NCI-H2081 (cell line): ENCODE measurements at places on chromosomes 2 and 18.

DNA sequence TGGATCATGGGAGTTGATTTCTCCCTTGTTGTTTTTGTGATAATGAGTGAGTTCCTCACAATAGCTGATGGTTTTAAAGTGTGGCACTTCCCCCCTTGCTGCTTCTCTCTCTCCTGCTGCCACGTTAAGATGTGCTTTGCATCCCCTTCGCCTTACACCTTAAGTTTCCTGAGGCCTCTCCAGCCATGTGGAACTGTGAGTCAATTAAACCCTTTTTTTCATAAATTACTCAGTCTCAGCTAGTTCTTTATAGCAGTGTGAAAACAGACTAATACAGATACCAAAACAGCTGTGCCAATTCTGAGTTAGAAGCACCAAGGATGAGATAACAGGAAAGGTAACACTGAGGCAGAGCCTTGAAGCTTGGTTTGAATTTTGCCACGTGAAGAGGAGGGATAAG lies 44.7 kb downstream of the ITSN2 start:
- no peak for DNase-seq

- no peak for DNase-seq
Measured at GRCh38 chr2:116706396-116706795, 1108.1 kb upstream of the DDX18 start.

- peak; percentile 43 for DNase-seq
Measured at GRCh38 chr18:46917803-46918600, 600 bp downstream of the KATNAL2 start.

DNA sequence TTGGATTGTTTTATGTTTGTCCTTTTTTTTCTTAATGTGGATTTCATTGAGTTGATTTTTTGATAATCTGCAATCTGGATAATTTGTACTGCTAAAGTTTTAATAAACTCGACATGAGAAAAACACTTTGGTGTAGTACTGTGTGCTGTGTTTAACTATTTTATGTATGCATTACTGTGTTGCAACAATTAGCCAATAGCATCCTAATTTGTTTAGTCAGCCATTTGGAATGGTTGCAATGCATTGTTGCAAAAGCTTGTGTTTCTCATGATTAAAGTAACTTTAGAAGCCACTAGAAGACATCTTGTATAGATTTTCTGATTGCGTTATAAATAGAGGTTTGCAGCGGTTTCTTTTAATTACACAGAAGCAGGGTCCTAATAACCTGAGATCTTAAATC lies 53.5 kb downstream of the PPIG start:
- DNase-seq: no peak
